ENCODE measurements at places on chromosomes 2 and 18.

- DNase-seq: peak; percentile 86
Observed at GRCh38 chr2:37389989-37390765, 45.7 kb downstream of the QPCT start.

DNA sequence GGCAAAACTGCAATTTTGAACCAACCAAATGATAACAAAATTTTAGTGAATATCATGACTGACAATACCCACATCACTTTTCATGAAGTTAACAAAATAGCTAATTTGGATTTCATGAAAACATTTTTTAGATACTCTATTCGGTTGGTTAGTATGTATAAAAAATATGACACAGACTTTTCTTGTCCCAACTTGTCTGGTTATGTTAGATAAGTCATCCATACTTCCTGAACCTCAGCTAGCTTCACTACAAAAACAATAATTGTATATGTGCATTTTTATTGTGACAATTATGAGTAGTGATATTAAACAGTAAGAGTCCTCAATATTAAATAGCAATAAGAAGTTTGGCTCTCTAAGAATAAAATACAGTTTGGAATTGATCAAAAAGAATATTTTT is 408.1 kb upstream of the DSEL start:
- DNase-seq: no peak

DNA sequence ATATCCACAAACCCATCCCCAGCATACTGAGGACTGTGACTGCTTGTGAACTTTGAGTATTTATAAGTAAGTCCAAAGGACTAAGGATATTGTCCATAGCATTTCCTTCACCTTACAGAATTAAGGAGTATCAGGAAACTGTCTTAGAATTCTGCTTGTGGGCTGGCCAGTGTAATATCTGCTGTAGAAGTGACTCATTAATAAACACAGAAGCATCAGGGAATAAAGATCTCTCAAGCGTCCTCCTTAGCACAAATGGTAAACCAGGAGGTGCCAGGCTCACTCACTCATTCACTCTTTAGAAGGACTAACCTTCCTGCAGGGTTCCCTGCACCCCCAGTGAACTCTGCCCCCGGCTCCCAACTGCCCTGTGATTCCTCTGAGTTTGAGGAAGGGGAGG is 31.0 kb downstream of the CCDC68 start:
- no peak for DNase-seq

- peak; percentile 63 for DNase-seq
Observed at GRCh38 chr18:4068552-4069158, 386.5 kb downstream of the DLGAP1 start.

DNA sequence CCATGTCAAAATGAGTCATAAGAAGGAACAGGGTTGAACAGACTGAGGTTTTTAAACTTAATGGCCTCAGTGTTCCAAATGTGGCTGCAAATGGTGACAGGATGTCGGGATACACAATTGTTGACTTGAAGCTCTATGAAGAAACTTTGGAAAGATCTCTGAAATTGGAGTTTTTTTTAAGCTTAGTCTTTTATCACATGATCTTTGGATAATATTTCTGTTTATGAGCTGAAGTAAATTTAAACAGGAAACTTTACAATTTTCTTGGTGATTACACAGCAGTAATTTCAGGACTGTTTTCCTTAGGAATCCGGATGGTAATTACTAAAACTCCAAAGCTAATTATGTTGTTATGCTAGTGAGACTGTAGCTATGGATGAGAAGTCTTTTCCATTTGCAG is 199.1 kb upstream of the NRXN1 start:
- no peak for DNase-seq

DNA sequence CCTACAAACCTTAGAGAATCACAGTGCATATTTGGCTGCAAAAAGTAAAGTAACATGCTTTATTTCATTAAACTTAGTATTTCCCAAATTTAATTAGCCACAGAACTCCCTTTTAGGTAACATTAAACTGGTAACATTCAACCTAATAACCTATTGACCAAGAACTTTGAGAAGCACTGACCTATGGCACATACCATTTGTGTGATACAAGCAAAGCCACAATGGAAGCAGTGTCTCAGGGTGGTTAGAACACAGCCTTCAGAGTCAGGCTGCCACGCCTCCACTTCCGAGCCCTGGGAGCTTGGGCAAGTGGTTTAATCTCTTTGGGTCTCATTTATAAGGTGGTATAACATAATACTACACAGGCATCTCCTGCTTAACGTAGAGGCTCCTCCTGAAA is 301.4 kb downstream of the PDE11A start:
- no peak for DNase-seq
